ENCODE measurements at places on chromosomes 12 and 14. TPM values are rescaled to one million over a fixed set of nuclear protein-coding genes. Genes with fewer than 3 reads are reported as not detected.

FAM186B gene
- not detected for total RNA-seq

AKAP3 gene
- total RNA-seq: 0.06 TPM

CCDC196 gene
- total RNA-seq: not detected

TBX3 gene
- total RNA-seq: 2.0 TPM

GZMB gene
- total RNA-seq: not detected

CPNE8 gene
- total RNA-seq: 7.1 TPM

CD63 gene
- total RNA-seq: 1,095 TPM

TTC9 gene
- total RNA-seq: 24.8 TPM

CDK2 gene
- total RNA-seq: 62.0 TPM

NGB gene
- 0.14 TPM for total RNA-seq

IRAK3 gene
- total RNA-seq: 1.9 TPM

RPGRIP1 gene
- 0.07 TPM for total RNA-seq

RHOF gene
- 181 TPM for total RNA-seq

TIMELESS gene
- 30.2 TPM for total RNA-seq

HIGD1C gene
- not detected for total RNA-seq

AEBP2 gene
- 8.9 TPM for total RNA-seq

CIDEB gene
- 2.0 TPM for total RNA-seq

RDH12 gene
- not detected for total RNA-seq

POTEG gene
- total RNA-seq: not detected

ACSM4 gene
- not detected for total RNA-seq

KCNH3 gene
- total RNA-seq: 0.12 TPM

SMCO3 gene
- 0.07 TPM for total RNA-seq
